Thymus (tissue), 14 donors: ENCODE measurements at places on chromosomes 7 and 10. TPM values are rescaled to one million over a fixed set of nuclear protein-coding genes. Genes with fewer than 3 reads are reported as not detected.

C10orf105 gene
- 0.42 TPM for total RNA-seq

IKZF1 gene
- total RNA-seq: 124 TPM

ABCF2 gene
- 26.1 TPM for total RNA-seq

ZC3HAV1L gene
- total RNA-seq: 4.5 TPM

LAMB1 gene
- total RNA-seq: 33.4 TPM

GRCh38 chr10:99905971-99906370 is 103.8 kb downstream of the DNMBP start:
- DNase-seq: no peak

GRCh38 chr7:1914321-1914720 is 244.2 kb downstream of the ELFN1 start:
- DNase-seq: no peak

GRCh38 chr10:30151581-30152389 is 92.4 kb upstream of the JCAD start:
- DNase-seq: no peak
